Lower leg skin (tissue), 4 donors: ENCODE measurements at places on chromosomes 2 and 18. TPM values are rescaled to one million over a fixed set of nuclear protein-coding genes. Genes with fewer than 3 reads are reported as not detected.
A peak's percentile ranks its signal among the peaks of the same experiment; 100 is the strongest.

- no peak for DNase-seq
These were observed 230.4 kb downstream of the KLHL29 start for GRCh38 chr2:23615216-23616020.

Gene C2orf80
- total RNA-seq, result not detected

Gene FHL2
- 48.3 TPM for total RNA-seq

GRCh38 chr2:129882476-129882875 lies 97.0 kb upstream of the RAB6C start:
- peak; percentile 56 for DNase-seq

GRCh38 chr2:11515490-11515981 lies 18.3 kb upstream of the GREB1 start:
- DNase-seq, result no peak

DNA sequence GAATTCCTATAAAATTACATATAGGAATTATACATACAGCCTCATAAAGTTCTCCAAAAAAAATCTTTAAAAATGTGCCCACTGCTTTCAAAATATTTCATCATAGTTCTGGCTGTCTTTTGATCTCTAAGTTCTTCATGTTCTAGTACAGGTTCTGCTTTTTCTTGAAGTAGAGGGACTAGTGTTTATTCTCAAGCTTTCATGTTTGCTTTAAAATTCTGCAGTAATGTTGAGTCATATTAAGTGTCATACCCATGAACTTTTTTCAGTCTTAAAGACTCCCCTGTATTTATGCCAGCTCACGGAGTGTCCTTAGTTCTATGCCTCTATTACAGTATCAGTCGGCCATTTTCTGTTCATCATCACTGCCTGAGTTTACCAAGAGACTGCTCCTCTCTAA lies 54.8 kb upstream of the CCDC141 start:
- DNase-seq, result no peak

DNA sequence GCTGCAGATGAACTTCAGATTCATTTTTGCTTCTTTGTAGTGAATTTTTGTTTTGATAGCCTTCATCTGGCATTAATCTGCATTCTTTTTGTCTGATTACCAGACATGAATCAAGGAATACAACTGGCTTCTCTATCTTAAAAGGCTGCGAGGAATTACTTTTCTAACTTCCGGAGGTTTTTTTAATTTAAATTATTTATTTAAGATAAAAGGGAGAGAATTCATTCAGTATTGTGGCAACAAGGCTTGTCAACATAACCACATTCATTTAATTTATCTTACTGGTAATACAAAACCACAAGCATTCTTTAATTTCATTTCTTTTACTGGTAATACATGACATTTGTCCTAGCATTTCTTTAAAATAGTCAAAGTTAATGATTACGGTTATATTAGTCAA lies 36.0 kb downstream of the CSRNP3 start:
- no peak for DNase-seq

DNA sequence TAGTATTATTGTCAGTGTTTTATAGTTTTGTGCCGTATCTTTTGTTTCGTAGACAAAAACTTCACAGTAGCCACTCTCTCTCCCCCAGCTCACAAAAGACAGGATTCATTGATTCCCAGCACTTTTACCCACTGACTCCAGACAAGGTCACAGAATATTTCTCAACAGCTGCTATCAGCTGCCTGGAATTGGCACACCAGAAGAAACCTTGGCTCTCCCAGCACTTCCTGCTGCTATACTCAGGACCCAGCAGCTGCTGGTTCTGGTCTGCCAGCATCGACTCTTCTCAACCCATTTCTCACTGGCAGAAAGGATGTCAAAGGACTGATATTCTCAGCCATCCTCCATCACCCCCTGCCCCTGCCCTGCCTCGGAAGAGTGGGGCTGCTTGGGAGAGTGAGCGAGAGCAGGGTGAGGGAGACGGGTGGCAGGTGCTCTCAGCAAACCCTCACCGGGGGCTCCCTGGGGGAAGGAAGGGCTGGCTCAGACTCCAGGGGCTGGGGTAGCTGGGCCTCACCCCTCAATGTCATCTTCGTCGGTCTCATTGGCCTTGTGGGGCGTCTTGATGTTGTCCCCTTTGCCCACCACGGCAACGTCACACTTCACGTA lies 6.1 kb upstream of the OTOF start:
- DNase-seq, result no peak

DNA sequence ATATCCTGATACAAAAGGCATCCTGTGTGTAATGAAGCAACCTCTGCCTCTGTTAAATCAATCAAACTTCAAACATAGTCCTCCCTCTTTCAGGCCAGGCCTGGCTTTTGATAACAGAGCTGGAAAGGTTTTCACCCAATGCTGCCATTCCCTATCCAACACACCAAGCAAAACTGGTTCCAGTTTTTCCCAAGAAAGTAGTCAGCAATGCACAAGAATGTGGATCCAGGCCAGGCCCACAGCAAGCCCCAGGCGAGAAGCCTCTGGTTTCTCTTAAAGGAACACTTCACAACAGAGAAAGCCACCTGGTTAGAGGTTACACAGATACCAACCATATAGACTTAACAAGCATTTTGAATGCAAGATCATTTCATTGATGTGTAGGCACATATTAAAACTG lies 49.2 kb upstream of the CCDC150 start:
- DNase-seq, result no peak

Gene SUCLG1
- 51.8 TPM for total RNA-seq

GRCh38 chr2:62604336-62604735 lies 98.3 kb upstream of the TMEM17 start:
- no peak for DNase-seq

Gene POTEJ
- not detected for total RNA-seq

DNA sequence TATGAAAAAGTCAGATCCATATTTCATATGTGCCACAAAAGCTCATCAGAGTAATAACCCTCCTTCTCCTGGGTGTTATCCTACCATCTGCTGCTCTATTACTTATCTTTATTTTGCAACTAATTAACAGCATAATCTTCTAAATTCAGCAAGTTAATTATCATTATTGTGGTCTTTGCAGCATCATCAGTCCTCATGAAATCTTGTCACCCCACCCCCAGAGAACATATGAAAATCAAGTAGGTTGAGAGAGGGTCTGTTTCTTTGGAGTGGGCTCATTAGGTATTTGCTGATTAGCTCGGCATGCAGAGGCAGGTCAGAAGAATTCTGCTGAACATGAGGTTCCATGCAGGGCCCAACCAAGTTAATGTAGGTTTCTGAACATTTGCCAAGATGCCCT lies 64.8 kb downstream of the ATF2 start:
- DNase-seq, result no peak

Gene DLGAP1
- total RNA-seq, result 1.3 TPM

DNA sequence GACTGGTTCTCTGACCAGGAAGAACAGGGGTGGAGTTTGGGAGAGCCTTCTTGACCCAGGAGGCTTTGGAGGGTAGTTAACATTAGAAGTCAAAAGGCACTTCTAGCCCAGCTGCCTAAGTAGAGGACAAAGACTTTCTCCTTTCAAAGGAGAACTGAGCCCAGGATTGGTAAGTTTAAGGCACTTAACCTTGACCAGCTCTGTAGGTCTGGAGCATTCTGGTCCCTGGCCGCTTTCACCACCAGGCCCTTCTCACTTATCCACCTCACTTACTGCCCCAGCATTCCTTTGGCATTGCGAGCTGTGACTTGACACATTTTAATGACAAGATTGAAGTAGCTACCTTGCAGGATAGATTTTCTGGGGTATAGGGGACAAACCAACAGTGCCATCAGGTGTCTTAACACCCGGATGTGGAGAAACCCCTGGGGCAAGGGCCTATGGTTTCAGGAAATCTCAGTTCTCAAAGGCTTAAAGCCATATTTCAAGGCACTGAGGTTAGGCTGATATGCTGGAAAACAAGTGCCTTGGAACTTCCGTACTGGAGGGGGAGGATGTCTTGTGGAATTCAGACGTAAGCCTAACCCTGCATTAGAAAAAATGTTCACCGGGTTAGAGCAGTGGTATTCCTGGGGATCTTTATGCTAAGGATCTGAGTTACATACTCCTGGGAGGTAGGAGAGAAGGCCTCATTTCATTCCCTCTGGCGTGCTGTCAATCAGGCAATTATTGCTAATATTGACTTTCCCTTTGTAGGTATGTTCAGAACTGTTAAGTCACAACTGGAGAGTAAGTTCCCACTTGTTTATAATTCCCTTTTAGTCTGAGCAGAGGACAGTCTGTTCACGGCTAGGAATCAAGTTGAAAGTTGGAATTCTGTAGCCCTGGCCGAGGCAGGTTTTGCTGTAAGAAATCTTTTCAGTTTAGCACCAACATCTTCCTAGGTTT lies 4.3 kb downstream of the C2orf68 start:
- DNase-seq, result no peak
